ENCODE measurements at places on chromosomes 5 and 9.

GRCh38 chr5:91532281-91532680, 149.2 kb upstream of the ARRDC3 start:
- DNase-seq = no peak

- DNase-seq = peak; percentile 21
Measured at GRCh38 chr9:69671879-69672595, at the start of gene APBA1. Gene APBA1 (minus strand): TSS chr9:69672371.

DNA sequence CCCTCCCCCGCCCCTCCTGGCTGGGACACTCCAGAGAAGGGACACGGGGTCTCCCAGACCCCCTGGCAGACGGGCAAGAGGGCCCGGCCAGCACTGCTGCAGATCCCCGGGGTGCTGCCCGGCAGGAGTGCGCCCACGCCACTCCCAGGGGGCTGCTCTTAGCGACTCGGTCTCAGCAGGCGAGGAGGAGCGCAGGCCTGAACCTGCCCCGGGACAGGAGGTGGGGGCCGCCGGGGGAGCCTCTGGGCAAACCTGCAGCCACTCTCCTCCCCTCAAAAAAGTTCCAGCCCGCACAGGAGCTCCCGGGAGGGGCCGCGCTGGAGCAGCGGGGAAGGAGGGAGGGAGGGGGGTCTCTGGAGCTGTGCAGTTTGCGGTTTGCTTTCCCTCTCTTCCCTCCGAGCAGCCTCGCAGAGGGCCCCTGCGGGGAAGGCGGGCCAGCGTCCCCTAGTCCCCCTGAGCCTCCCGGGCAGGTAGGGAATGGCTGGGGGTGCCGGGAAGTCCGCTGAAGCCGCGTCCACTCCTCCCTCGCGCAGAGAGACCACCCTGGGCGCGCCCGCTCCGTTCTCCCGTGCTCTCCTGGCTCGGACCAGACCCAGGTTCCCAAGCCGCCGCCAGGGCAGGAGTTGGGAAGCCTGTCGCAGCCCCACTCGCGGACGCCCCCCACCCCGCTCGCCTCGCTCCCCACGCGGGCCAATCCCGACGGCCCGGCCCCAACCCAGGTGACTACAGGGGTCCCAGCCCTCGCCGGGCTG, 44.2 kb downstream of the NACC2 start:
- no peak for DNase-seq

GRCh38 chr9:90343366-90343765, 299.3 kb downstream of the DIRAS2 start:
- DNase-seq = no peak

- no peak for DNase-seq
Measured at GRCh38 chr5:89542736-89543135, 659.8 kb upstream of the MEF2C start.

GRCh38 chr9:72030767-72031166, 29.6 kb downstream of the C9orf57 start:
- DNase-seq = no peak

DNA sequence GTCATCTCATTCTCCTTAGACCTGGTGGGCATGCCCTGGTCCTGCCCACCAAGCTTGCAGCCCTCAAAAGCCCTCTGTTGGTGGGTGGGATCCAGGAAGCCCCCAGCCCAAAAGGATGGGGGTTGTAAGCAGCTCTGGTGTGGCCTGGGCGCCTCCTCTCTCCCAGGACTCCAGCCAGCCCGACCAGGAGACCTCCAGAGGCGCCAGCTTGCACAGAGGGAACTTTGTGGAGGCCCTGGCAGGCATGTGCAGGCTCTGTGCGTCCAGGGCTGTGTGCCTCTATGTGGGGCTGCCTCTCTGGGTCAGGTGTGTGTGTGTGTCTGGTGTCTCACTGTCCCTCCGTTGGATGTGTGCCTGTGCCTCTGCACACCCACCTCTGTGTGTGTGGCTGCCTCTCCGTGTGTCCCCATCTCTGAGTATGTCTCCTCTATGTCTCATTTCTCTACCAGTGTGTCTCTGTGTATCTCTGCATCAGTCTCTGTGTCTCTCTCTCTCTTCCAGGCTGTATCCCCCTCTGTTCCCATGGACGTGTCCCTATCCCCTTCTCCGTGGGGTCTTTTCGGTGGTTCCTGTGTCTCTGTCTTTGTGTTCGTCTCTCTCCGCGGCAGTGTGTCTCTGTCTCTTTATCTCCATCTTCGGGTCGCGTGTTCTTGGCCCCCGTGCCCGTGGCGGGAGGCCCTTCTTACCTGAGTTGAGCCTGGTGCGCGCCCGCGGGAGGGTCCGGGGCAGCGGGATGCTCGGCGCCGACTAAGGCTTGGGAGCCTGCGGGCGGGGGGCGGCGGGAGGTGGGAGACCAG, 501 bp downstream of the ENHO start:
- DNase-seq = no peak

GRCh38 chr5:103525361-103525760, 37.2 kb downstream of the NUDT12 start:
- DNase-seq = peak; percentile 19

- no peak for DNase-seq
Measured at GRCh38 chr5:74546796-74547195, 93.7 kb downstream of the ENC1 start.

- no peak for DNase-seq
Measured at GRCh38 chr5:170565072-170565471, 61.3 kb downstream of the KCNIP1 start.

- no peak for DNase-seq
Measured at GRCh38 chr9:98809311-98810101, 2.0 kb downstream of the GALNT12 start.

Measured in OCI-M1 (cell line).